ENCODE measurements at places on chromosomes 12 and 14.

GRCh38 chr14:80135305-80136088 is 75.8 kb downstream of the DIO2 start:
- DNase-seq, result no peak

- no peak for DNase-seq
Measured at GRCh38 chr12:116528498-116528897, 30.7 kb upstream of the MAP1LC3B2 start.

- no peak for DNase-seq
Measured at GRCh38 chr14:54207075-54207474, 189.7 kb upstream of the CDKN3 start.

DNA sequence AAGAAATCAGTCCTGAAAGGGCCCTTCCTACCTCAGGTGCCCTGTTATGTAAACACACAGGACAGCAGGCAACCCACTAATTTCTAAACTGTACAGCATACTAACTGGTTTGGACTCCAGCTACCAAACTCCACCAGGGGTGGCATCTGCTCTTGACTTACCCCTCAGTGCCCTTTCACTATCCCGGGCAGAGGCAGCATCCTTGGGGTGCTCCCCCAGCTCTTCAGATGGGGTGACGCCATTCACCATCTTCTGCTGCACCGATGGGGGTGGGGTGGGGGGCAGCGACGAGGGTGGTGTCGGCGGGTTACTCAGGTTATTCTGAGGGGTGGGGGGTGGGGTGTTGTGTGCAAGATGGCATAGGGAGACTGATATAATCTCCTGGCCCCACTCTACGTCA is 11.5 kb upstream of the PRKAG1 start:
- DNase-seq, result no peak

- DNase-seq, result no peak
Measured at GRCh38 chr12:3161861-3162260, 84.7 kb downstream of the TSPAN9 start.

GRCh38 chr12:5244513-5244972 is 187.4 kb upstream of the NTF3 start:
- DNase-seq, result no peak

DNA sequence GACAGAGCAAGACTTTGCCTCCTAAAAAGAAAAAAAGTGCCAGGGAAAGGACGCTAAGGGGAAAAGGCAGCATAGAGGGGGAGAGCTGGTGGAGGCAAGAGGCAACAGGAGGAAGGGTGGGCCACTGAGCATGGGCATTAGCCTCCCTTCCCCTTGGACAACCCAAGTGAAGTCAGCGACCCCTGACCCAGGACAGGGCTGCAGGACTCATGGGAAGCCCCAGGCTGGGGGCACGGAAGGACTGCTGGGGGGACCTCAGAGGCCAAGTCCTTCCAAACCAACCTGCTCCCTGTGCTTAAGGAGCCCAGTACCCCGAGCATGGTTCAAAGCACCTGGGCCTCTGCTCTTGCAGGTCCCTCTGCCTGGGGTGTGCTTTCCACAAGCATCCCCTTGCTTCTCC is 27.5 kb downstream of the CMKLR1 start:
- DNase-seq, result no peak

DNA sequence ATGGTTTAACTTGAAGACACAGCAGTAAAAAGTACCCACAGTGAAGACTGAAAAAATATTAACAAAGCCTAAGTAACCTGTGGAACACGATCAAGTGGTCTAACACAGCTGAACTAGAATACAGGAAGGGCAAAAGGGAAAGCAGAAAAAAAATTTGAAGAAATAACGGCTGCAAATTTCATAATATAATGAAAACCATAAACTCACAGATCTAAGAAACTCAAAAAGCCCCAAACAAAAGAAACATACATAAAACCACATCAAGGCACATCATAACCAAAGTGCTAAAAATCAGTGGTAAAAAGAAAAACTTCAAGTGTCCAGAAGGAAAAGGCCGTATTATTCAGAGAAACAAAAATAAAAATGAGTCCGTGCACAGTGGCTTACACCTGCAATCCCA is 30.9 kb downstream of the SPPL3 start:
- no peak for DNase-seq

- DNase-seq, result no peak
Measured at GRCh38 chr12:132729541-132730320, 19.1 kb downstream of the PGAM5 start.

DNA sequence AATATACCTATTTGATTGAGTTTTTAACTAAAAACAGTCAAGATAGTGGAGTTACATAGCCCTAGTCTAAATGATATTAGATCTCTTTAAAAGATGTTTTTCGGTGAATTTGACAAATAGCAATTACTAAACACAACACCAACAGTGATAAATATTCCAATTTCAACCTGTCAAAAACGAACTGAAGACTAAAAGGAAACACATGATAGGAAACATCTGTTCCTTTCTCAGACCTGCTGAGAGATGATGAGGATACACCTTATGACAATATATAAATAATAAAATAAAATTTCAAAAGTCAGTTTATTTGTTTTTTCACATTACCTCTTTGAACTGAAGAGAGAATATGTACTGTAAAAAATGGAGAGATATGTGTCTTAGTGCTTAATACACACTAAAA is 232.7 kb downstream of the RASSF9 start:
- no peak for DNase-seq

- no peak for DNase-seq
Measured at GRCh38 chr14:92495027-92495426, 18.6 kb upstream of the RIN3 start.

DNA sequence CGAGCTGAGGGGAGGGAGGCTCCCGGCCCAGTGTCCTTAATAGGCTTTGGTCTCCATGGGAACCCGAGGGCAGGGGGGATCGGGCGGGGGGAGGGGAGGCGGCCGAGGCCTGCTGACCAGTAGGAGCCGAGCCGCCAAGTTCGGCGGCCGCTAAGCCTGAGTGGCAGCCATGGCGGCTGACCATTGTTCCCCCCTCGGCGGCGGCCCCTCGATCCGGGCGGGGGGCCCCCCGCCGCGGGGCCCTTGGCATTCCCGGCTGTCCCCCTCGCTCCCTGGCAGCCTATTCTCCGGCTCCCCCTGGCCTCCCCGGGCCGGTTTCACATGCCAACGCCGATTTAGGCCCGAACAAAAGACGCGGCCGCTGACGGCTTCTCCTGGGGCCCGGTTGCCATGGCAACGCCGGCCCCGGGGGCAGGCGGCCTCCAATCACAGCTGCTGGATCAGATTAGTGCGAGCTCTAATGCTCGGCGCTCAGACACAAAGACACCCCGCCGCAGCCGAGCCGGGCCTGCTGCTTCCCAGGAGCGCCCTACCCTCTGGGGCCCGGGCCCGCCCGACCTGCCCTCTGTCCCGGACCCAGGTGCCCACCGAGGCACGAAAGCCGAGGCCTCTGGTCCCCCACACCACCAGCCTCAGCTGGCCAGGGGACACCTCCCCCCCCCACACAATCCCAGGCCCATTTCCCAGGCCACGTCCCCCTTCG is 7.3 kb downstream of the MSI1 start:
- DNase-seq, result no peak

- DNase-seq, result no peak
Measured at GRCh38 chr12:92439420-92439805, 263.4 kb upstream of the PLEKHG7 start.

- no peak for DNase-seq
Measured at GRCh38 chr12:480831-481816, 21.4 kb downstream of the B4GALNT3 start.

DNA sequence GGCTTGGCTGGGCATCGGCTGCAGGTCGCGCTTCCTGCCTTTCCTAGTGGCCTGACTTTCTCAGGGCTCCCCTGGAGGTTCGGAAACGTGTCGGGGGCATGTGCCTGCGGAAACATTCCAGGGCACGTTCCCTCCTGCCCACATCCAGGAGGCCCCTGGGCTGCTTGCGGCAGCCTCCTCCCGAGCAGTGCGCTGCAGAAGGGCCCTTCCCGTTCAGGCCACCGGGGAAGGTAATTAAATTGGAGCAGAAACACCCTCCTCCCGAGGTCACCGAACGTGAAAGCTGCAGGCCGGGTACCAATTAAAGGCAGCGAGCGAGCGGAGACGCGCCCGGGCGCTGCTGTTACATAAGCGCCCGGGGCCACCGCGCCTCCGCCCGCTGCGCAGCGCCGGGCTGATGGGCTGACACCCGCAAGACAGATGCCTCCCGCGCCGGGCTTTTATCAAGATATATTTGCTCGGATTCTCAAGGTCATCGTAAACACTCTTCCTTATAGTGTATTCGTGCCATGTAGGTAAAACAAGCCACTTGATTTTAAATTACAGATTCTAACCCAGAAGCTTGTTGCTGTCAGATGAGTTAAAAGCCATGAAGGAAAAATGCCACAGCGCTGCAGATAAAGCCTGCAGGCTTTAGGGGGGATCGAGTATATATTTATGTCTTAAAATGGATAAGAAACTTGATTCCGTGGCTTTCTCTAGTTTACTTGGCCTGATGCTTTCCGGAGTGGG is 31.4 kb downstream of the SSPN start:
- no peak for DNase-seq

DNA sequence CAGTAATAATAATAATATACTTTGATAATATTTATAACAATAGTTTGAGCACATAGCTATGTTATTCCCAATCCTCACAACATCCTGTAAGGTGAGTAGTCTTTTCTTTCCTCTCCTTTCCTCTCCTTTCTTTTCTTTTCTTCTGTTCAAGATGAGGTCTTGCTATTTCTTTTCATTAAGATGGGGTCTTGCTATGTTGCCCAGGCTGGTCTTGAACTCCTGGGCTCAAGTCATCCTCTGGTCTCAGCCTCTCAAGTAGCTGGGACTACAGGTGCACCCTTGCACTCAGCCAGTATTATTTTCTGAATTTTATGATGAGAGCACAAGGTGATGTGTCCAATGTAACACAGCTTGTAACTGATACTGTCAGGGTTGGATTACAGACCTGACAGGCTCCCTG is 134.6 kb downstream of the OTOGL start:
- no peak for DNase-seq

DNA sequence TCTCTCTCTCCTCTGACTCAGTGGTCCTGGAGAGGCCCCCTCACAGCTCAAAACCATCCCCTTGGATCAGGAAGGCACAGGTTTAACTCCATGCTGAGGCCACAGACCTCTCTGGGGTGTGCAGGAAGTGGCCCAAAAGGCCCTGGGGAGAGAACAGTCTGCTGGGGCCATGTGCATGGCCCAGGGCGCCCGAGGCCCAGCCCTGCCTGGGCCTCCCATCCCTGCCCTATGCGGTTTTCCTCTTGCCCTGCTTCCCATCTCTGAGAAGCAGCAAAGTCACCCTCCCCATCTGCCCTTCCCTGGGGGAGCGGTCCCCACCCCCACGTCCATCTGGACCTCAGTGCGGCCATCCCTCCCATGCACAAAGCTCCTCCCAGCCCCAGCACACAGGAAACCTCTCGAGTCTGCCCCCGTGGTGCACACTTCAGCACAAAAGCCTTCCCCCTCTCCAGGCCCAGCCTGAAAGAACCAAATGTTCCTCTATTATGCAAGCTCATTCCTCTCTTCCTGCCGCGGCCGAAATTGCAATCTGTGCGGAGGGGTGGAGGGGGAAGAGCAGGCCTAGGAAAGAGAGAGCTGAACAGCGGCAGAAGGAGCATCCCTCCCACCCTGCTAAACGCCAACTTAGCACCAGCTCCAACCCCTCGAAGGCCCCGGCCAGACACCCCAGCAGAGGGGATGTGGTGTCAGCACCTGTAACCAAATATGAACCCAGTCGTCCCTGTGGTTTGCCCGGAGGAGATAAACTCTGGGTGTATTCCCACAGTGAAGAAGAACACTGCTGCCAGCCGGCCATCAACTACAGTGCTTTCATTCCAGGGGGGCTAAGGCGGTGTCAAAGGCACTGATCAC is 108.5 kb downstream of the SCARB1 start:
- DNase-seq, result no peak

- DNase-seq, result no peak
Measured at GRCh38 chr12:122888232-122888752, 7.6 kb downstream of the VPS37B start.

DNA sequence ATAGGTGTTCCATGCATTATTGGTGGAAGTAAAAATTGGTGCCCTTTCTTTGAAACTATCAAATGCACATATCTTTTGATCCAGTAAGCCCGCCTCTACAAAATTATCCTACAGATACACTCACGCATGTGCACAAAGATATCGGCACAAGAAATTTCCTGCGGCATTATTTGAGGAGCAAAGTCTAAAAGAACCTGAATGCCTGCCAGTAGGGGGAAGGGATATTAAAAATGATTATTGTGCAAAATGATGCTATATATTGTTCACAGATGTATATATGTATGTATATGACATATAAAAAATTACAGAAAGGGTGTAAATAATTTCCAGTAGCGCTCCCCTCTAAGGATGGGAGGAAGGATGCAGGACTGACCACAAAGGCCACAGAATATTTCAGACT is 24.7 kb upstream of the ADIPOR2 start:
- no peak for DNase-seq

DNA sequence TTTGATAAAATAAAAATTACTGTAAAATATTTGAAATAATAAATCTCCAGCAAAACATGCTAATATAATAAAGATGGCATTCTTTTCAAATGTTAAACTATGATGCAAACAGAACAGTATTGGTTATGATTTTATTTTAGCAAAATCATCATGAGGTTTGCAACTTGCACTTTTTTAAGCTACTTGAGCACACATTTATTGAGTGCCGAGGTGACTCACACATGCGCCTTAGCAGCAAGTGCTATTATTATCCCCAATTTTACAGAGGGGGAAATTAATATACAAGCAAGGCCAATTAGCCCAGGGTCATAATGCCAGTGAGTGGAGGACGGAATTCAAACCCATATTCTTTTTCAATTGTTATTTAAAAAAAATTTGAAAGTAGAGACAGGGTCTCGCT is 7.3 kb downstream of the DYRK4 start:
- no peak for DNase-seq

DNA sequence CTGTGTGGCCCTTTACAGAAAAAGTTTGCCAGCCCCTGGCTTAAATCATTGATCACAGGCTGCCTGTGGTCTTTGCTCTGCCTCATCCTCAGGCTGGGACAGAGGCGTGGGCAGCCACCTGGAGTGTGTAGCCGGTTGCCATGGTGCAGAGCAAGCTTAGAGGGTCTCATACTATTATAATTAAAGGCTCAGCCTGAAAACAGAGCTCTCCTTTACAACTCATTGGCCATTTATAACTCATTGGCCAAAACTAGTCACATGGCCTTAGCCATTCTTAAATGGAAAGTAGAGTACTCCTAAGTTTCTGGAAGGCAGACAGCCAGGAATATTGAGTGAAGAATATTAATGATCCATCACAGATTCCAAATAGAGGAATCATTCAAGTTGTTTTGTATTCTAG is 3.0 kb downstream of the HSP90B1 start:
- DNase-seq, result no peak

All from stimulated activated CD8-positive, alpha-beta memory T cell treated with anti-CD3 and anti-CD28 coated beads, Interleukin-7, amount 100 ng/mL, for 24 hours (primary cell).